ENCODE measurements at places on chromosomes 4 and X. TPM values are rescaled to one million over a fixed set of nuclear protein-coding genes. Genes with fewer than 3 reads are reported as not detected.

GRCh38 chr4:102104278-102104677, 241.0 kb downstream of the SLC39A8 start:
- no peak for DNase-seq
- H3K27me3 ChIP-seq = no peaks in the 10 kb centered on the region
- H3K36me3 ChIP-seq = no peaks in the 10 kb centered on the region
- no peak overlapping the region for H3K27ac ChIP-seq
- no peak overlapping the region for H3K4me3 ChIP-seq

SMARCA1 gene
- 0.73 TPM for total RNA-seq

SMIM31 gene
- not detected for total RNA-seq

DNA sequence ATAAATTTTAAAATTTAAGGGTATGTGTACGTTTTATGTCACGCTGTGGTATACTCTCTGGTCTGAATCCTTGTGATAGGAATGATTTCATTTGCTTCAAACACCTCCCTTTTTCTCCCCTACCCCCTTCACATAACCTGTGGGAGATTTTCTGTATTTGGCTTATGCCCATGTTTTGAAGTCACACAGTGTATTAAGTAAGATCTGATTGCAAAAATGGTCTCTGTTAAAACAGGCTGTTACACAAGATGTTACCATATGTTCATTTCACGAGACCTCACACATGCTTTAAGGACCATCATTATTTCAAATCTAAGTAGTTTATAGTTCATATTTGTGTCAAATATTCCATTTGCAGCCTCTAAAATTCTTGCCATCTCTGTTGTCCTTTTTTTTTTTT, 63.5 kb downstream of the TMEM131L start:
- H3K4me3 ChIP-seq = no peak overlapping the region
- peak overlapping the region; percentile 87 for H3K27ac ChIP-seq
- H3K4me1 ChIP-seq = peaks cover 83% of the 10 kb centered on the region
- DNase-seq = no peak
- H3K27me3 ChIP-seq = no peaks in the 10 kb centered on the region

AKAP17A gene
- 129 TPM for total RNA-seq

CENPC gene
- total RNA-seq = 76.5 TPM

DNA sequence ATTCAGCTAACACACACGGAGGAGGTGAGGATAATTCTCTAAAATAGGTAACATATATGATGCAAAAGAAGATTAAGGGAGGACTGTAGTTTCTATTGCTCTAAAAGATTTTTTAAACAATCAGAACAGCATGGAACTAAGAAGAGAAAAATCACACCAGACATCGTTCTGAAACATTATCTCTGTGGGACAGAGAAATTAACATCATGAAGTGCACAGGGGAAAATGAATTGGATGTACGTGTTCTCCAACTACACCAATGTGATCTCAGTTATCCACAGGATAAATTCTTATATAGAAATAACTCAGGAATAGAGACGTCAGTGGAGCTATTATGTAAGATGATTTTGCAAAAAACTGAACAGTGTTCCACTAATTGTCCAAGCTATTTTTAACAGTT, 614.1 kb upstream of the HS3ST1 start:
- H3K27me3 ChIP-seq = no peaks in the 10 kb centered on the region
- H3K4me3 ChIP-seq = no peak overlapping the region

DNA sequence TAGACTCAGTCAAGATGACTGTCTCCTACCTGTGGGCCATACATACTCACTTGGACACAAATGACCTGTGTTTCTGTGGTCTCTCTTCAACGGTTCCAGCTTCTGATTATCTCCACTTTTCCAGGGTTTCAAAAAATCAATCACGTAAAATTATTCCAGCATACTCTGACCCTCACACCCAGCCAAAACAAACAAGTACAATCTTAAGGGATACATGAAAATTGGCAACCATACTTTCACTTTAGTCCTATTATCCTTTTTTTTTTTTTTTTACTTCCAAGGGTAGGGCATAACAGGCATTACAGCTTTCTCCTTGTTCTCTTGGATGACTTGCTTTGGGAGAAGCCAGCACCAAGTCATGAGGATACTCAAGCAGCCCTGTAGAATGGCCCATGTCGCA, 225.8 kb upstream of the GALNT7 start:
- no peak overlapping the region for H3K4me3 ChIP-seq
- no peaks in the 10 kb centered on the region for H3K27me3 ChIP-seq
- DNase-seq = no peak
- H3K4me1 ChIP-seq = no peaks in the 10 kb centered on the region

DNA sequence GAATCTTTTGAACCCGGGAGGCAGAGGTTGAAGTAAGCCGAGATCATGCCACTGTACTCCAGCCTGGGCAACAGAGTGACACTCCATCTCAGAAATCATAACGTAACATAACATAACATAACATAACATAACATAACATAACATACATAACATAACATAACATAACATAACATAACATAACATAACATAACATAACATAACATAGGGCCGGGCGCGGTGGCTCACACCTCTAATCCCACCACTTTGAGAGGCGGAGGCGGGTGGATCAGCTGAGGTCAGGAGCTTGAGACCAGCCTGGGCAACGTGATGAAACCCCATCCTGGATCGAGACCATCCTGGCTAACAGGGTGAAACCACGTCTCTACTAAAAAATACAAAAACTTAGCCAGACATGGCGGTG, 76.7 kb downstream of the NOCT start:
- H3K27me3 ChIP-seq = no peaks in the 10 kb centered on the region
- H3K36me3 ChIP-seq = no peaks in the 10 kb centered on the region
- no peak overlapping the region for H3K4me3 ChIP-seq
- no peak overlapping the region for H3K27ac ChIP-seq
- no peaks in the 10 kb centered on the region for H3K4me1 ChIP-seq
- DNase-seq = no peak

GRCh38 chr4:155805016-155805415, 46.2 kb downstream of the GUCY1B1 start:
- H3K4me3 ChIP-seq = no peak overlapping the region
- no peaks in the 10 kb centered on the region for H3K27me3 ChIP-seq
- no peak overlapping the region for H3K27ac ChIP-seq
- no peaks in the 10 kb centered on the region for H3K4me1 ChIP-seq
- no peak for DNase-seq

GRCh38 chr4:15809466-15809865, 31.3 kb downstream of the CD38 start:
- no peaks in the 10 kb centered on the region for H3K36me3 ChIP-seq
- H3K4me1 ChIP-seq = peaks cover 30% of the 10 kb centered on the region
- H3K27ac ChIP-seq = no peak overlapping the region
- H3K27me3 ChIP-seq = no peaks in the 10 kb centered on the region
- peak overlapping the region; percentile 19 for H3K4me3 ChIP-seq

GRCh38 chr4:178457286-178457685, 1015.0 kb upstream of the AGA start:
- DNase-seq = no peak
- no peak overlapping the region for H3K4me3 ChIP-seq
- H3K36me3 ChIP-seq = no peaks in the 10 kb centered on the region
- no peak overlapping the region for H3K27ac ChIP-seq

GRCh38 chr4:55808186-55808585, 11.4 kb upstream of the EXOC1L start:
- H3K27me3 ChIP-seq = peaks cover 2% of the 10 kb centered on the region
- no peaks in the 10 kb centered on the region for H3K36me3 ChIP-seq
- no peak overlapping the region for H3K27ac ChIP-seq
- H3K4me1 ChIP-seq = no peaks in the 10 kb centered on the region
- DNase-seq = no peak
- no peak overlapping the region for H3K4me3 ChIP-seq

DNA sequence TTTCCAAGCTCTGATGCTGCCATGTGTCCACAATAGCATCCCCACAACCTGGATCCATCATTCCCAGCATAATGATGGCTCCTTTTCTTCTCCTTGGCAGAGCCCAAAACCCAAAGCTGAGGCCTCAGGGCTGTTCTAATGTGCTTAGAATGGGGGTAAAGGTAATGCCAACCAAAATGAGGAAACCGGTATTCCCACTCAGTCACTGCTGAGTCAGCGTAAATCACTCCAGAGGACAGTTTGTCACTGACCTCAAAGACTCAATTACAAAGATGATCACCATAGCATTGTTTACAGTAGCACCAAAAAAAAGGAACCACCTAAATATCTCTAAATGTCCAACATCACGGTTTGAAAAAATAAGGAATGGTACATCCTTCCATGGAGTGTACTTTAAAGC, 41.2 kb downstream of the OTOP1 start:
- H3K27me3 ChIP-seq = peaks cover 2% of the 10 kb centered on the region
- no peak overlapping the region for H3K27ac ChIP-seq
- H3K36me3 ChIP-seq = no peaks in the 10 kb centered on the region
- no peak for DNase-seq

REELD1 gene
- 2.6 TPM for total RNA-seq

DUSP9 gene
- not detected for total RNA-seq

- no peak for DNase-seq
- no peak overlapping the region for H3K27ac ChIP-seq
- no peaks in the 10 kb centered on the region for H3K4me1 ChIP-seq
Measured at GRCh38 chrX:129091097-129091496, 432.2 kb downstream of the SMARCA1 start.

HOPX gene
- total RNA-seq = 7.0 TPM

LANCL3 gene
- total RNA-seq = 0.12 TPM

TDO2 gene
- total RNA-seq = not detected

DNA sequence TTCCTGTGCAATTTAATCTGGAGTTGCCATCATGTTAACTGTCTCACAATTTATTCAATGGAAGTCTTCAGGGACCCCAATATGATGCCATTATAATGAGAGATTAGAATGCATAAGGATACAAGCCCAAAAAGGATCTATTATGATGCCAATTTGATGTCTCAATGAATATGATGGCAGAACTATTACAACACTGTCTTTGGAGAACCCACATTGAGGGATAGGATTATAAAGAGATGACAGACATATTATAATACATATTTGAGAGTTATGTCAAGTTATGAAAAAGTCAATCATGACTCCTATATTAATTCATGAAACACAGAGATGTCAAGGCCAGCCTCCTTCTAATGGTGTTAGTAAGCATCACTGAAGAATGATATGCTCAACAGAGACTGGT, 1358.4 kb downstream of the PCDH19 start:
- H3K4me3 ChIP-seq = no peak overlapping the region
- H3K36me3 ChIP-seq = no peaks in the 10 kb centered on the region
- DNase-seq = no peak

ZNF711 gene
- 7.0 TPM for total RNA-seq

ALAS2 gene
- total RNA-seq = 0.94 TPM

- H3K27me3 ChIP-seq = no peaks in the 10 kb centered on the region
- H3K4me1 ChIP-seq = peaks cover 2% of the 10 kb centered on the region
- no peak overlapping the region for H3K27ac ChIP-seq
- H3K36me3 ChIP-seq = peaks cover 3% of the 10 kb centered on the region
- DNase-seq = no peak
Measured at GRCh38 chr4:77014256-77014655, 61.5 kb downstream of the CCNI start.

DNA sequence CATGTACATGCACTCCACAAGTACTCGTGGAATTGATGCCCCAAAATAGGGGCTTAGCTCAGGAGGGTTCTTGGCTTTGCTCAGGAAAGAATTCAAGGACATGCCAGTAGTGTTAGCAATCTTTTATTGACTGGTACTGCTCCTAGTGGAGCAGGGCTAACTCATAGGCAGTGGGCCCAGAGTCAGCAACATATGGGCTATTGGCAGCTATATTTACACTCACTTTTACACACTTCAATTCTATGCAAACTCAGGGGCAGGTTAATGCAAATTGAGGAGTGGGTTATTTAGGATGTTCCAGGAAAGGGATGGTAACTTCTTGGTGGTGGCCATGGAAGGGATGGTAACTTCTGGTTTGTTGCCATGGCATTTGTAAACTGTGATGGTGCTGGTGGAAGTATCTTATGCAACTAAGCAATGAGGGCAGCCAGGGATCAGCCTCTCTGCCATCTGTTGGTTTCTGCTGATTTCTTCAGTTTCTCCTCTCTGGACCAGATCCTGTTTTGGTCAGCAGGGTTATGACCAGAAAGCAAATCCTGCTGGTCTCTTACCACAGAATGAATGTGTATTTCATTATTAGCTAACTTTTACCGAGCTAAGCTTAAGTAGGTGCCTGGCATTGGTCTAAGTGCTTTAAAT, 69.2 kb upstream of the FAT1 start:
- DNase-seq = no peak
- no peak overlapping the region for H3K4me3 ChIP-seq
- H3K4me1 ChIP-seq = no peaks in the 10 kb centered on the region
- H3K27me3 ChIP-seq = no peaks in the 10 kb centered on the region
- H3K36me3 ChIP-seq = no peaks in the 10 kb centered on the region
